GM13976 (cell line): ENCODE measurements at places on chromosomes 4 and X.

GRCh38 chr4:110032603-110033002 lies 119.9 kb downstream of the EGF start:
- no peak for DNase-seq

- DNase-seq, result no peak
Measured at GRCh38 chrX:85544609-85545008, 165.1 kb upstream of the POF1B start.

- peak; percentile 45 for DNase-seq
Measured at GRCh38 chrX:73851014-73852009, 288.3 kb downstream of the CHIC1 start.

GRCh38 chrX:130788786-130789581 lies 114.0 kb downstream of the ENOX2 start:
- DNase-seq, result no peak

DNA sequence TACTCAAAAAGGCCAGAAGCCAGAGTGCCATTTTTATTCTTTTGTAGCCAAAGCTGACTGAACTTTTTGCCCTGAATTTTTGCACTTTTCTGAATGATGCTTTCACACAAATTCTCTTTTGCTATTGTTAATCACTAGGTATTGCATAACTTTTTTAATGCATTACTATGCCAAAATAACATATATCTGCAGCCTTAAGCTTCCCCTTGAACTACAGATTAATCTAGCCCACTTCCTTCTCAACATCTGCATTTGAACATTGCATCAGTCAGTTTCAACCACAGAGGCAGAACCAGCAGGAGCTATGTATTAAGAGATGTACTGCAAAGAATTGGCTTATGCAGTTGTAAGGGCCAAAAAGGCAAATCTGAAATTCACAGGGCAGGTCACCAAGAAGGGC lies 197.6 kb upstream of the GYPA start:
- DNase-seq, result no peak

DNA sequence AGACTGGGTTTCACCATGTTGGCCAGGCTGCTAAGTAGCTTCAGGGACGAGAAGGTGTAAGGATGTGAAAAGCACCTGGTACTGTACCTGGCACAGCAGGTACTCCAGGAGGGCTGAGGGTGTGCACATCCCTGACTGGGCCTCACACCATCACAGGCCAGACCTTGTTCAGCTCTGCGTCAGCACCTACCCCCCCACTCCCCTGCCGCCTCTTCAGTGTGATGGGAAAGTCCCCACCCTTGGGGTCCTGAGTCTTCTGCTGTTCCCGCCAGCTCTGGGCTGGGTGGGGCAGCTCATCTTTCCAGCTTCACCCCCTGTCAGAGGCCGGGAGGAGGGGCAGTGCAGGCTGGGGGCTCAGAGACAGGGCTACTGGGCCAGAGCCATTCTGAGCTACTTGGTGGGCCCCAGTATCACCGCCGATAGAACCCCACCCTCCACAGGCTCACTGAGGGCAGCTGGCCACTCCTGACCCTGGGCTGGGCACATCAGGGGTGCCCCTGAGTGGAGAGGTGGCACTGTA lies 6.7 kb upstream of the SH3BP2 start:
- peak; percentile 74 for DNase-seq

GRCh38 chrX:40445691-40446090 lies 135.1 kb upstream of the ATP6AP2 start:
- no peak for DNase-seq
